ENCODE measurements at places on chromosomes 3 and 15.

- no peak for DNase-seq
Measured at GRCh38 chr3:71022551-71023335, 560.8 kb downstream of the FOXP1 start.

GRCh38 chr15:48644827-48645557 is 517 bp downstream of the FBN1 start:
- DNase-seq, result no peak

DNA sequence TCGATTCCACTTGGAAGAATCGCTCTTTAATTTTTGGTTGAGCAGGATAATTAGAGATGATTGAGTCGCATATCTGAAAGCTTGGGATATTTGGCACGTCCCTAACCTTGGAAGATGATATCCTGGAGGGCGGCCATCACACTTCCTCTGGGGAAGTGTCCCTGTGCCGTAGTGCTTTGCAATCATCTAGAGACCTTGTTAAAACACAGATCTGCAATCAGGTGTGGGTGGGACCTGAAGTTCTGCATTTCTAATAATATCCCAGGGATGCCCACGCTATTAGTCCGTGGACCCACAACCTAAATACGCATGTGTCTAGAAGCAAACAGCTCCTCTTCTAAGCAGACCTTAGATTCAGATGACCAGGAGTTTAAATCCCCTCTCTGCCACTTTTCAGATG is 20.5 kb downstream of the MYO1E start:
- no peak for DNase-seq

DNA sequence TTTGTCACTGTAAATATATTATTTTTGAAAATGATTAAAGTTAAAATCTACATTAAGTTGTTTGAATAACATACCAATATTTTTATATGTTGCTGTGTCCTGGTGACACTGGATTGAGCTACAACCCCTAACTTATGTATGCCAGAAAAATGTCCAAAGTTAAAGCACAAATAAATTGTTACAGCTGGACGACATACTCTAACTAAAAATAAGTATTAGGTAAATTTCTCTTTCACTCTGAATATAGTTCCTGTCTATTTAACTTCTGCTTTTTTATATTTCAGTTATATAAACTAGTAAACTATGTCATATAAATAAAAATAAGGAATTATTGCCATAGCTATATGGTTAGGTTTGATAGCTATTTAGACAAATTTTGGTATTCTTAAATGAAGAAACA is 118.5 kb upstream of the SAMMSON start:
- DNase-seq, result no peak

DNA sequence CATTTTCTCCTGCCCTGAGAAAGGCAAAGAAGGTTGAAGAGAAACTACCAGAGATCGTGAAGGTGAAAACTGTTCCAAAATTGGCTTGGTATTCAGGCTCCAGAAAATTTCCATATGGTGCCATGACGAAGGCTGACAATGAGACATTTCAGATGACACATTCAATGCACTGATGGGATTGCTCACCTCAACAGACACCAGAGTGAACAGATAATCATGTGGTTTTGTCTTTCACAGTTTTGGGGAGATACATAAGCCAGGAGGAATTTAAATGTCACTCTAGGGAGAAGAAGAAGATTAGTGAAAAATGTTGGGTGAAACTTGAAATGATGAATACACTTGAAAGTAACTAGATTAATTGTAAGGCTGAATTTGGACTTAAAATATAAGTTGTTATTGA is 339.7 kb upstream of the EPHA3 start:
- DNase-seq, result no peak

DNA sequence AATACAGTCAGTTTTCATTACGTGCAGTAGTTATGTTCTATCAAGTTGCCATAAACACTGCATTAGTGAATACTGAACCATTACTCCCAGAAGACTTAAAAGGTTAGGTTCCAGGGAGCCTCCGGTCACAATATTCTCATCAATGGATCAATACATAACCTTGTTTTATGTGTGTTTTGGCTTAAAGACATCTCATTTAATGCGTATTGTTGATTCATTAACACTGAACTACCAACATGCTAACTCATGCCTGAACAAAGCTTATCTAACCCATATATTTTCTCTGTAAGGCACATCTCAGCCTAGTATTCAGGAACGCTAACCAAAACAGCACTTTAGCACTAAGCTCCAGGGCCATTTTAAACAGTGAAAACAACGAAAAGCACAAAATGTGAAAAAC is 24.1 kb upstream of the NEDD4 start:
- no peak for DNase-seq

DNA sequence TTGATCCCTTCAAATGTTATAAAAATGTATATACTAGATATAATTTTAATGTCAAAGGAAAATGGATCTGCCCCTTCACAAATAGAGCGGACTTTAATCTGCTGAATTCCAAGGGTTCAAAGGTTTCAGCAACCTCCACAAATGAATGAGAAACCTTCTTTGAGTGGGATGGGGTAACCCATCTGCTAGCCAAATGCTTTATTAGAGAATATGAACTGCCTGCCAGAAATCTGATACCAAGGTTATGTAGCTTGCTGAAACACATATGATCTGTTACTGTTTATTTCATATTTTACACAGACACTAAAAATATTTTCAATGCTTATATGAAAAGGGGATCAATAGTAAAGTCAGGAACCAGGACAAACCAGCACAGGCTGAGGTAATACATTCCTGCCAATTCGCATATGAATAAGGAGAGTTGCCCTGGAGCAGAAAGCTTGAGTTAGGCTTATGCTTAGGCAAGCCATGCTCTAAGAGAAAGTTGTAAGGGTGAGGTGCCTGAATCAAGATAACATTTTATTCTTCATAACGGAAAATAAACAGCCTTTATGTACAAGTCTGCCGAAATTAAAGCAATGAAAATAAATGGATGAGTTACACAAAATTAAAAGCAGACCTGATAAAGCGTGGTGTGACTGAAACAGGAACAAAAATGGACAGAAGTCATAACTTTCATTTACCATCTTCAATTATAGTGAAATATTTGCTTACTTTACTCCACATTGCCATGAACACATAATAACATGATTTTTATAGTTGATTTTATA is 26.5 kb downstream of the PLOD2 start:
- no peak for DNase-seq
